Hepatic stellate cell (primary cell): ENCODE measurements at places on chromosomes 16 and 17.
A peak's percentile ranks its signal among the peaks of the same experiment; 100 is the strongest.

GRCh38 chr17:8887834-8888703, 20.6 kb upstream of the PIK3R6 start:
- peak; percentile 32 for DNase-seq

DNA sequence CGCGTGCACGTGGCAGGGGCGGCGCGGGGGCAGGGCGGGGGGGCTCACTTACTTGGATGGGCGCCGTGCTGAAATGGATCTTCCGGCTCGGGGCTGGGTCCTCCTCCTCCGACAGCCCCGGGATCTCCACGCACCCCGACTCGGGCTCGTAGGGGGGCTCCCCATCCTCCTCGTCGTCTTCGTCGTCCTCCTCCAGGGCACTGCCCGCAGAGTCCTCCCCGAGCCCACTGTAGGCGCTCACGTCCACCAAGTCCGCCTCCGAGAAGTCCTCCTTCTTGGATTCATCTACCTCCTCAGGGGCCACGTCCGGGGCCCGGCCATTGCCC, 1.4 kb downstream of the PPP1R9B start:
- no peak for DNase-seq

DNA sequence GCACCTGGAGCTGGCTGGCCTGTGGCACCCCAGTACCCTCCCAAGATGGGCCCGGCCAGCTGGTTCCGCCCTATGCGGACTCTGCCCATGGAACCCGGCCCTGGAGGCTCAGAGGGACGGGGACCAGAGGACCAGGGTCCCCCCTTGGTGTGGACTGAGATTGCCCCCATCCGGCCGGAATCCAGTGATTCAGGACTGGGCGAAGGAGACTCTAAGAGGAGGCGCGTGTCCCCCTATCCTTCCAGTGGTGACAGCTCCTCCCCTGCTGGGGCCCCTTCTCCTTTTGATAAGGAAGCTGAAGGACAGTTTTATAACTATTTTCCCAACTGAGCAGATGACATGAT, 12.0 kb downstream of the TBX21 start:
- no peak for DNase-seq

- no peak for DNase-seq
Observed at GRCh38 chr17:78532922-78533640, 44.1 kb downstream of the DNAH17 start.

GRCh38 chr17:4357671-4358070, 8.8 kb downstream of the UBE2G1 start:
- DNase-seq, result no peak

GRCh38 chr16:28985211-28986041, 574 bp downstream of the LAT start:
- no peak for DNase-seq

GRCh38 chr16:69105501-69106361, at the start of gene HAS3:
Gene HAS3, plus strand, starts transcription at chr16:69105653. Its CDS starts 3,743 bp downstream, at chr16:69109396.
- peak; percentile 69 for DNase-seq

DNA sequence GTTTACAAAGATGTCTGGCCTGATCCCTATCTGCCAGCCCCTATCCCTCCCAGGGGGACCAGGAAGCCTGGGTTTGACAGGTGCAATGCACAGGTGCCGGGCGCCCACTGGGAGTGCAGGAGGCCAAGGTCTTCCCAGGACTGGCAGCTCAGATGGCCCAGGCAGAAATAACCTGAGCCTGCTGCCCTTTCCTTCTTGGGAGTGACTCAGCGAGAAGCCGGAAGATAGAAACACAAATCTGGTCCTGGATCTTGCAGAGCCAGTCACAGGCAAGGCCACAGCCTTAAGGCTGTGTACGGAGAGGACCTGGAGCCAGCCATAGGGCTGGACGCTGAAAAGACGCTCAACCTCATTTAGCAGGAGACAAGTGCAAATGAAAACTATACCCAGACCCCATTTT, 27.7 kb downstream of the GPR142 start:
- DNase-seq, result no peak

GRCh38 chr17:77099997-77100396, 40.8 kb upstream of the SEC14L1 start:
- no peak for DNase-seq

GRCh38 chr17:60392845-60393702, 1.1 kb upstream of the USP32 start:
- peak; percentile 34 for DNase-seq

GRCh38 chr16:88622866-88623265, 15.5 kb upstream of the IL17C start:
- DNase-seq, result no peak

DNA sequence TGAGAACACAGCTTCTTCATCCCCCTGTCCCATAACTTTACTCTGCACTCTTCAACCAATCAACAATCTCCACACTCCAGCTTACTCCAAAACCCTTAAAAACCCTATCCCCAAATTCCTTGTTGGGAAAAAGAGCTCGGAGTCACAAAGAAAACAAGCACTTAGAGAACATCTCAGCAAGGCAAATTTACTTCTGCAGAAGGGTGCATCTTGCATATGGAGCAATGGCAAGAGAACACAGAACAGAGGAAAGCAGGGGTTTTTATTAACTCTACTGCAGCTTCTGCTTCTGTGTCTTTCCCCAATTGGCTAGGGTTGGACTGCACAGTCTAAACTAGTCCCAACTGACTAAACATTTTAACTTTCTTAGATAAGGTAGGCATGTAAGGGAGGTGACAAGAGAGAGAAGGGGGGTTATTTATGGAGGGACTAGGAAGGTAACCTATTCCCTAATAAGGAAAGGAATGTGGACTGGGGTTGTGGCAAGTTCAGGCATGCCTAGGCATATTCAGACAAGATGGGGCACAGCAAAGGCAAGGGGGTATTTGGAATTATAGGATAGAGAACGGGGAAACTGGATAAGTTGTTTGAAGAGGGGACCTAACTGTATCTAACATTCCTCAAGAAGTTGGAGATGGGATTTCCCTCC, 125.5 kb downstream of the CACNG3 start:
- no peak for DNase-seq

DNA sequence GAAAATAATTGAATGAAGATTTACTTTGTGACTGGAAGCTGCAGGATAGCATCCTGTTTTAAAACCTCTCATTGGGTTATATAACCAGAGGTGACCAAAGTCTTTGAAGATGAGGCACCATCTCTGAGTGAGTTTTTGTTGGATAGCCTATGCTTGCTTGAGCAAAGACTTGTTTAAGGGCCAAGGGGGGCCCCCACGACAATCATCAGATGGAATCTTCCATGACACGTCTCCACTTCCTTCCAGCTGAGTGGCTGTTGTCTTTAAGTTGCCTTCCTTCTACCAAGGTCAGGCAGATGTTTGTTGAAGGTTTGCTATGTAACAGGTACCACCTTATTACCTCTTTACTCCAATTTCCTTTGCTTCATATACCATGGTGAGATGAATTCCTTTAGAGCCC, 188.8 kb downstream of the PRKCA start:
- no peak for DNase-seq

DNA sequence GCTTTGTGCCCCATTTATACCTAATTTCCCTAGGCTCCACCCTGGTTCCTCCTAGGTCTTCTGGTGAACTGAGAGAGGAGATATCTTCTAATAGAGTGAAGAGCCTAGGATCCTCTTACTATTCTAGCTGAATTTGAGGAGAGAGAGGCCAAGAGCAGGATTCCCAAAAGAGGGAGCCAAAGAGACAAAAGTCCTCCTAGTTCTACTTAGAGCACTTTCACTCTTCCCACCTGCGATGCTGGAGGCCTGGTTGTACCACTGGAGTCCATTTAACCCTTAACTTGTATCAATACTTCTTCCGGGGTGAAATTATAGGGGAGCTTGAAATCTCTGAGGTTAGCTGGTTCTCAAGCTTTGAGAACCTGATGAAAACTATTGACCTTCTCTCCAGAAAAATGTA, 3.4 kb upstream of the SSH2 start:
- no peak for DNase-seq

DNA sequence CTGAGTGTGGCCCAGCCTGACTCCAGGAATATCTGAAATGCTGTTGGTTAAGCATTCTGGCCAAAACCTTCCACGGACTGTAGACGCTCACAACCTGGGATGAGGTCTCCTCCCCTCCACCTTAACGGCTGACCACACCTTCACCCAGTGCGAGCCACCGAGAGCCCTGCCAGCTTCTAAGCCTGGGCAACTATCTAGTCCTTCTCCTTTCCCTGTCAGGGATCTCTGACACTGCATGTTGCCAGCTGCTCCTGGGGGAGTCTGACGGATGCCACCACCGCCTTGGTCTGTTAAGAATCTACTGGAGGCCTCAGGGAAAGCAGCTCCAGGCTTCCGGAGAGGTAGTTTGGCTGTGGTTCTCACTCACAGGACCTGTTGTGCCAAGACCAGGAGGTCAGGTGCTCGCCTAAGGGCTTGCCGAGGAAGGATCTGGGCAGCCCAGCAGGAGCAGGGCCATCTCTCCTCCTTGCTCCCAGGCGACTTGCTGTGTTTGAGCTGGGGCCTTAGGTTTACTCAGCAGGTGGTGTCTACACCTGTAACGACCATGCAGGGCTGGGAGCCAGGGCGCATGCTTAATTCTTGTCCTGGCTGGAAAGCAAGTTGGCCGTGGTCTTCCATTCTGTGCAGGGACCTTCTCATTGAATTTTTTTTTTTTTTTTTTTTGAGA, 111.8 kb downstream of the NTN1 start:
- no peak for DNase-seq

DNA sequence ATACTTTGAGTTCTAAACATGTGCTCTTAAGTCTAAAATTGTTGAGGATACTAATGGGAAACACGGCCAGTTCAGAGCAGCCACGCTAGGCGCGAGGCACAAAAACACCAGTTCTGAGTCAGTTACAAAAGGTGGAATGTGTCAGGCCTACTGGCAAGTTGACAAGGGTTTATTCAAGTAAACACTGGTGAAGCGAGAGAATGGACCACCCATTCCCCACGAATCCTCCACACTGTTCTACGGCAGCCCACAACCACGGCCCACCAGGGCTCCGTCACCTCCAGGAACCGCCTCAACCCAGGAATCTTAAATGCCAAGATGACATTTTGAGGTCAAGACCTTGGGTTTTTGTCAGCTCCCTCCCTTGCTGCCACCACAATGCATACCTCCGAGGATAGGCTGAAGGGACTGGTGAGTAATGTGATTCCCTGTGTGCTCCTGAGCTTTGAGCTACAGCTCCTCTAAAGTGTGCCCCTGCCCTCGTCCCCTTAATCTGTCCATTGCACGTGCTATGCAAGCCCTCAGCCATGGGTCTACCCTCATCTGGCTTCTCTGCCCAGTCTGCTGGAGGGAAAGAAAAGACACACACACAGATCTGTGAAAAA, 28.5 kb upstream of the TRAP1 start:
- DNase-seq, result no peak

DNA sequence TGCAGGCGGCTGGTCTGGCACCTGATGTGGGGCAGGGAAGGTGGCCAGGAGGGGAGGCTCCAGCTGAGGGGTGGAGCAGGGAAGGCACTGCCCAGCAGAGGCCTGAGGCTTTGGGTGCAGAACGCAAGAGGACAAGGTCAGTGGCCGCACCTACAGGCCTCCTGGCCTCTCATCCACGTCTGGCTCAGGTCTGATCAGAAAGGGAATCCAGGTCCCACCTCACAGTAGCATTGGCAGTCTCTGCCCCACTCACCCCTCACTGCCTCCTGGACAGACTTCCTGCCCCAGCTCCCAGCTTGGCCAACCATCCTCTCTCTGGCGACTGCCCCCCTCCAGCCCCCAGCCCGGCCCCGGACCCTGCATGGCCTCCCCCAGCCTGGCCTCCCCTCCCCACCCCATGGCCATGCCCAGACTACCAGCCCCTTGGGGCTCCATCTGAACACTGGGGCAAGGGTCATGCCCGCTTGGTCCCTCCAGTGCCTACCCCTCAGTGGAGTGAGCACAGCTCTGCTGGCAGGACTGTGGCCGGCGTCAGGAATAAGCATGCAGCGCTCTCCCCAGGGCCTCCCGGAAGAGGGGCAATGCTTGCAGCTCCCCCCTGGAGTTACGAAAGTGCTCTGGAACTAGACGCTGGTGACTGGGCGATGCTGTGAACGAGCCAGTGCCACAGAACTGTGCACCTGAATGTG, 4.6 kb downstream of the UTS2R start:
- no peak for DNase-seq

DNA sequence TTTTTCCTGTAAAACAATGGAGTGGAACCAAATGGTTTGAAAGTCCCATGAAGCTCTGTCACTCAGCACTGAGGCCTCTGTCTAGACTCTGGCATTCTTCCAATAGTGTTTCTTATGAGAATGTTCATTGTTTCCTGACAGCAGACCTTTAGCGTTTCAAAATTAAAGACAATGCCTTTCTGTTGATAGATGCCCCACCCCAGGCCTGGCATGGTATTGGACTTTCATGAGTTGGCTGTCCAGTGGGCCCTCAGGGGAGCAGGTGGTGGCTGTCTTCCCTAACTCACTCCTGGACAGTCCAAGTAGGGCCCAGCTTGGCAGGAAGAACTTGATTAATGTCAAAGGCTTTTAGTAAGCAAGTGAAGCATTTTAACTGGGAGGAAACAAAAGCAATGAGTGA, 186.5 kb upstream of the CCL2 start:
- DNase-seq, result no peak

GRCh38 chr16:46911038-46911437, 26.9 kb downstream of the GPT2 start:
- DNase-seq, result no peak

DNA sequence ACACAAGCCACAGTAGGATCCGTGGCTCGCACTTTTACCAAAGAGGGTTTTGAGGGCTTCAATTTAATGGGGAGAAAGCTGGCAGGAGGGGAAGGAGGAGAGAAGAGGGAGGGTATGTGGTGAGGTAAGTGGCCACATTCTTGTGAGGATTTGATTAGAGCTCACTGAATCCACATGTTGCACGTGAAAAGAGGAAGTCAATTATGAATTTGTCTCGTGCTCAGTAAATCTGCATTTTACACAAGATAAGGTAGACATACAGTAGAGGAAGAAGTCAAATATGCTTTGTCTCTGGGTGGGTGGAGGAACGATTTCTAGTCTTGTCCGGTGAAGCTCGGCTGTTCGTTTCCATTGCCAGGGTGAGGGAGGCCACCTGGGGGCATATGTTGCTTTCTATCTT, 862 bp downstream of the ZNF232 start:
- no peak for DNase-seq

DNA sequence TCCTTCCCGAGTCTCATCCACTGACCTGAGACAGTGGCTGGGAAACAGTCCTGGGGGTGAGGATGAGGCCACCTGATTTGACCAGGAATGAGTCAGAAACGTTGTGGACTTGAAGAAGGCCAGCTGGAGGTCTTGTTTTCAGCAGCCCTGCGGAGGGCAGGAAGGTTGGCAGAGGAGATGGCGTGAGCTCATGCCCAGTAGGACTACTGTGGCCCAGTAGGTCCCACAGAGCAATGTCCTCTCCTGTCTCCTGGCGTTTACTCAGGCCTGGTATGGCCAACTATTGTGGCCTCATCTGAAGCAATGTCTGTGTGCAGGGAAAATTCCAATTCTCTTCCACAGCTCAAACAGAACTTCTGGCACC, 84.1 kb upstream of the DNAJA2 start:
- no peak for DNase-seq

- no peak for DNase-seq
Observed at GRCh38 chr16:29745121-29745852, 503 bp downstream of the C16orf54 start.

DNA sequence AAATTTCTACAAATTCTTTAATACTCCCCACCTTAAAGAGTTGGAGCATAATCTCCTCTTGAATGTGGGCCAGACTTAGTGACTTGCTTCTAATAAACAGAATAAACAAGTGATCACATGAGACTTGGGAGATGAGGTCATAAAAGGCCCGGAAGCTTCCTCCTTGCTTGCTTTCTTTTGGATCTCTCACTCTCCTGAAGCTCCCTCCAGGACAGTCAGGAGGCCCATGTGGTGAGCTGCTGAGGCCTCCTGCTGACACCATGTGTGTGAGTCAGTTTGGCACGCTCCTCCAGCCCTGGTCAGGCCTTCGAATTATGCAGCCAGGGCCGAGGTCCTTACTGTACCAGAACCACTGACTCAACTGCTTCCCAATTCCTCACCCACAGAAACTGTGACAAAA, 53.2 kb downstream of the NDEL1 start:
- peak; percentile 61 for DNase-seq
